DMS53 (cell line): ENCODE measurements at places on chromosomes 1 and 21.

DNA sequence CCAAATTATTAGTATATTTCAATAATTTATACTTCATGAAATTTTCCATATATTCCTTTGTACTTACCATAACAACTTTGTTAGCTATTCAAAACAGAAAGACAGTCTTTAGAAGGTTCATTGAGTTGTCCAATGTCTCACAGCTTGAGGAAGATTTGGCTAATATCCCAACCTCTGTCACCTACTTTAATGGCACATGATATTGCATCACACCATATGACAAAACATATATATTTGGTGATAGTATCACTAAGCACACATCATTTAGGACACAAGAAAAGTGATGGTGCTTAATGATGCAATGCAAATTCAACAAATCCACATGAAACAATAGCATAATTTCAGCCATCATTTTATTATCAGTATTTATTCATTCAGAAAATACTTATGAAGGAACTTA lies 122.0 kb upstream of the BRINP3 start:
- DNase-seq, result no peak

GRCh38 chr1:36083635-36084496 lies at the start of gene TEKT2:
Gene TEKT2 (plus strand): TSS chr1:36084094. CDS start chr1:36084922, 828 bp downstream.
- peak; percentile 74 for DNase-seq

- DNase-seq, result no peak
Observed at GRCh38 chr1:42551180-42551579, 88.1 kb downstream of the CCDC30 start.

DNA sequence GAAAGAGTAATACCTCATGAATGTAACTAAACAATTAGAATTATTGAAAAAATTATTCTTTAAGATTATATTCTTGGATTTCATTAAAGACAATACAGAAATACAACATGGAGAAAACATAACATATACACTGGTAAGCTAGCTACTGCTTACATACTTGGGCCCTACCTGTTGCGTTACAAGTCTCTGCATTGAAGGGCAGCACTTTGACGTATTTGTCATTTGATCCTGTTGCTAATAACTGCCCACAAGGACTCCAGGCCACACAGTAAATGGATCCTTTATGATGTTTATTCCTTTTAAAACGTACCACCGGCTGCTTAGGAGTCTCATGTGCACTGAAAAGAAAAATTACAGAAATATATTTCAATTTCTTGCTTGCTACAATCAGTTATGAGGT lies 19.8 kb upstream of the CLCC1 start:
- no peak for DNase-seq

GRCh38 chr1:37734629-37735591 lies 30.0 kb downstream of the EPHA10 start:
- no peak for DNase-seq

GRCh38 chr1:147039916-147040315 lies 101.8 kb downstream of the NBPF12 start:
- DNase-seq, result no peak

GRCh38 chr1:17108786-17109185 lies 10.5 kb downstream of the PADI2 start:
- no peak for DNase-seq

- DNase-seq, result no peak
Observed at GRCh38 chr1:17834561-17835100, 79.5 kb downstream of the ACTL8 start.

DNA sequence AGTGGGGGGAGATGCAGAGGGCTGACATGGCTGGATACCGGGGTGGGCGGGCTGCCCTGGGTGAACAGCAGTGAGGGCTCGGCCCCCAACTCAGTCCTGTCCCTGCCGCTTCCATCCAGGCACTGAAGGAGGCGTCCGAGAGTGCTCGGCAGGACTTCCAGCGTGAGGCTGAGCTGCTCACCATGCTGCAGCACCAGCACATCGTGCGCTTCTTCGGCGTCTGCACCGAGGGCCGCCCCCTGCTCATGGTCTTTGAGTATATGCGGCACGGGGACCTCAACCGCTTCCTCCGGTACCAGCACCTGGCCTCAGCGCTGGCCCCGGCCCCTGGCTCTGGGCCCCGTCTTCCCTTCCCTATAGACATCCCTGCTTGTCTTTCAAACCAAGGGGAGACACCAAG lies 15.6 kb downstream of the NTRK1 start:
- DNase-seq, result no peak

DNA sequence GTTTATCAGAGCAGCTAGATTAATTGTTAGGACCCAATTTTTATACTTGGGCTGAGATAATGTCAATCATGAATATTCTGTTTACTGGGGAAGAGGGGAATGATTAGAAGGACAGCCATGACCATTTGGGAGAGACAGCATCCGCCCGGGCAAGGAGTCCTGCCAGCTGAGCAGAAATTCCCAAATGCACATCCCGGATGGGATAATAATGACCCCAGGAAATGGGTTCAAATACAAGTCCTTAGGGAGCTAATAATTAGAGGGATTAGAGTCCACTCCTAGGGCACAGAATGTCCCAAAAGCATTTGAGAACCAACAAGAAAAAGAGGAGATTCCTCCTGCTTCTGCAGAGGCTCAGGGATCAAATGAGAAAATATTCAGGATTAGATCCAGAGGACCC lies 115.9 kb downstream of the LRRC53 start:
- DNase-seq, result no peak

DNA sequence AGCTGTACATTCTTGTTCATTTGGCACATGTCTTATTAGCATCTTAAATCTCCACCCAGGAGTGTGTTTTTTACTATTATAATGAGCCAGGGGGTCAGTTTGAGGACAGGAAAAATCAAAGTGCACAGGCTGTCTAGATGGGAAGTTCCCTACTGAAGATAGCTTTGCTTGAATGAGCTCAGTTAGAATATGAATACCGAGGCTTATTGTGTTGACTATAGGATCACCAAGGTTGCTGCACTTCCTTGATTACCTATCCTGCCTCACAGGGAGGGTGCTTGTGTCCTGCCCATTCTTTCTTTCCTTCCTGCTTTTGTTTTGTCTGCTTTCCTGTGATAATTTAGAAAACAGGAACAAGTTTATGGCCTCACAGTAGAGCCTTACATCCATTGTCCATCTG lies 16.3 kb downstream of the PHGDH start:
- DNase-seq, result no peak

DNA sequence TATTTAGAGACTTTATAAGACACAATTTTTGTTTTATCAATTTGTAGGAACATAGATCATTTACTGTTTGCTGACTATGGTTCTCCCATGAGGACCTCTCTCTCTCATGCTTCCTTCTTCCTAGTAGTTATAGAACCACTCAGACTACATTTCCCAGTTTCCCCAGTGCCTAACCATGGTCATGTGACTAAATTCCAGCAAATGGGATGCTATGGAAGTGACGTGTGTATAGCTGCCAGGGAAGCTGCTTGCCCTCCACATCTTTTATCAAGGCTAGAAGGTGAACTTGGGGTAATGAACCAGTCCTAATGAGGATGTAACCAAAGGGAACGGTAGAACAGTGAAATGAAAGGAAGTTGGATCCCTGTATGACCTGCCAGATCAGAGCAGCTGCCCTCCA lies 184.0 kb downstream of the MIS18A start:
- peak; percentile 32 for DNase-seq

DNA sequence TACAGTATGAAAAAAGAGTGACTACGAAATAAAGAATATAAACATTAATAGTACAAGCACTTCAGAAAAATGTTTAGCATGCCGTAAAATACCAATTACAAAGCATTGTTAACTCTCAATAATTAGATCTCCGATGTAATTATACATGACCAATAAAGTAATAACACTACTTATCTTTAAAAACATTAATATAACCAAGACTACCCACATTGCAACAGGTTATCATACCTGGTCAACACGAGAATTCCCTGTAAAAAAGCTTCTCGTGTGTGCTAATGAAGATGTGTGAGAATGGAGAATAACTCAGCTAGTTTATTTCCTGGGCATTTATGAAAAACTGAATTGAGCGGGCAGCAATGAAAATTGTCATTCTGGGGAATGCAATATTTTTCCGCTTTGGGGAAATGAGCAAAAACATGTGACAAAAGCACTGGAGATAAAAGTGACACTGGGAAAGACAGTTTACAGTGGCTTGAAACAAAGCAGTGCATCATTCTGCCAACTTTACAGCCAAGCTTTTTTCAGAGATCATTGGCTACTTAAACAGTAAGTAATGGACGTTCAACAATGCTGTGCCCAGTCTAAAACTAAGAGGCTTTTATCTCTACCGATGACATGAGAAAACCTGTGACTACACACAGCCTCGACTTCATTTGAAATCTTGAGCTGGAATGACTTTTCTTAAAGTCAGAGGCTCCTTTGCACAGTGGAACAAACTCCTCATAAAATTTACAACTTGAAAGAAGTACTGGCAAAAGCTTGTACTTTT lies 34.7 kb downstream of the ITPKB start:
- no peak for DNase-seq

- no peak for DNase-seq
Observed at GRCh38 chr1:47229886-47230691, 1.9 kb downstream of the TAL1 start.

DNA sequence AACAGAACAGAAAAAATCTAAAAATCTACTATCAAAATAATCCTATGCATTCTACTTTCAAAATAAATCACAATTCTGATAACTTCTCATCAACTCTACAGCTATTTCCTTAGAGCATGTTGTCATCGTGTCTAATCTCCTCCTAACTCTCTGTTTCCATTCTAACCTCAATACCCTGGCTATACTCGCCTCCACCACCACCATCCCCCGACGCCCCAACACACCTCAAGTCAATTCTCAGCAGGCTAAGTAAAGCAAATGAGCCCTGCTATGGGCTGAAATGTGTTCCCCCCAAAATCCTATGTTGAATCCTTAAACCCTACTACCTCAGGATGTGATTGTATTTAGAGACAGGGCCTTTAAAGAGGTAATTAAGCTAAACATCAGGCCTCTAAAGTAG lies 34.6 kb downstream of the NRDC start:
- DNase-seq, result no peak

DNA sequence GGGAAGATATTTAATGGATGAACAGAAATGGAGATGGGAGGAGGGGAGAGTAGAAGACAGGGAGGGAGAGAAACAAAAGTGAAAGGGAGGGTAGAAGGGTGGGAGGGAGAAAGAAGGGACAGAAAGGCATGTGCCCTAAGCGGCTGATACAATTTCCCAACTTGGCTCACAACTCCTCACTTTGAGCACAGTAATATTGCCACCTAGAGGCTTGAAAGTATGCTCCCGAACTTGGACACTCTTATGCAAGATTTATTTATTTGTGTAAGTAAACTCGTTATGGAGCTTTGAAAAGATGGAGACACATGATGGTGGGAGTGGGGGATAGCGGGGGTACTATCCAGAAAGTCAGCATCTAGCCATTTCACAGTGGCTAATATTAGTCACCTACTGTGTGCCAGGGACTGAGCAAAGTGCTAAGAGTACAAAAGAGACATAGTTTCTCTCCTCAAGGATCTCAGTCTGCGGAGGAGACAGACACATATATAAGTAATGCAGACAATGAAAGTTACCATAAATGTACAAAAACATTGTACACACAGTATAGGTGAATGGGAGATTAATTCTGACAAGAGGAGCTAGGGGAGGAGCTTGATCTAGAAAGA lies 189.7 kb downstream of the SEC16B start:
- DNase-seq, result peak; percentile 80

DNA sequence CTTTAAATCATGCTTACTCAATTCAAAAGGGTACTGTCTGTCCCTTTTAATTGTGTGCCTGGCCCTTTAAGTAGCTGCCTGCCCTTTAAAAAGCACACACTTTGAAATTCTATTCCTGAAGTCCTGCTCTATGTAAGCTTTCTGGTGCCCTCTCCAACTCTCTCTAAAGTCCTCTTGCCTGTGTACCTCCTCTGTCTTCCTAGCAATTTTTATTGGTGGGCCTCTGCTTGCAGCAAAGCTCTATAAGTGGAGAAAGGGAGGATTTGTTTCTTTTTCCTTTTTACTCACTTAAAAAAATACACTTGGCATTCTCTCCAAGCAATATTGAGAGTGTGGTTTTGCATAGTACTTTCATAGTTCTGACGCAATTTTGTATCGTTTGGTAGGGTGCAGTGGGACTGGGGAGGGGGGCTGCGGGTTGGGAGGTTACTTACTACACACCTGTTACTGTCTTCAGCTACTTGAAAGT lies 135.4 kb downstream of the LMO4 start:
- no peak for DNase-seq

GRCh38 chr1:156993426-156994147 lies 52.0 kb downstream of the ARHGEF11 start:
- DNase-seq, result no peak

- peak; percentile 86 for DNase-seq
Observed at GRCh38 chr1:31181515-31182343, 58.0 kb downstream of the NKAIN1 start.

- DNase-seq, result peak; percentile 73
Observed at GRCh38 chr1:55781944-55782482, 566.8 kb upstream of the USP24 start.

DNA sequence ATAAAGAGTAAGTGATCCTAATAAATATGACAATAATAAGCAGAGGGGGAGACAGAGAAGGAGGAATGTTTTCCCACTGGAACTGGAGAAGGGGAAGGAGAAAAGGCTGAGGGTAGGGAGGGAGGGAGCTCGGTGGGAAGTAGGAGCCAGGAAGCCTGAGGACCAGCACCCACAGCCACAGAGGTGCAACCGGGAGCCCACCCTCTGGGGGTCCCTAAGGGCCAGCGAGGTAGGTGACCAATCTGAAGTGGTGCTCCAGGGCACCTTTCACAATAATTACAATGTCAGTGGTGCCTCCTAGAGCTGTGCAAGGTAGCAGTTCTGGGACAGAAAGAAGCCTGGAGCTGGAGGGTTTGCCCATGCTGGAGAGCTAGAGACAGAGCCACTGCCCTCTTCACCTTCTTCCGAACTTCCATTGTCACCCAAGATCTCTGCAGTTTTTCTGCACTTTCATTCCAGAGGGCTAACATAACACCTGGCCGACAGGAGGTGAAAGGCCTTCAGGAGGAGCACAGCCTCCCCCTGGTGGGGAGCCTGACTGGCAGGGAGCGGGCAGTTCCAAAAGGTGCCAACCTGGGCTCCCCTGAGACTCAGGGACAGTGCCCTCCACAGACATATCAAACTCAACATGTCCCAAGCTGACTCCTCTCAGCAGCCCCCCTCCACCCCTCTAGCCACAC lies 4.1 kb upstream of the AHCYL1 start:
- DNase-seq, result peak; percentile 86

DNA sequence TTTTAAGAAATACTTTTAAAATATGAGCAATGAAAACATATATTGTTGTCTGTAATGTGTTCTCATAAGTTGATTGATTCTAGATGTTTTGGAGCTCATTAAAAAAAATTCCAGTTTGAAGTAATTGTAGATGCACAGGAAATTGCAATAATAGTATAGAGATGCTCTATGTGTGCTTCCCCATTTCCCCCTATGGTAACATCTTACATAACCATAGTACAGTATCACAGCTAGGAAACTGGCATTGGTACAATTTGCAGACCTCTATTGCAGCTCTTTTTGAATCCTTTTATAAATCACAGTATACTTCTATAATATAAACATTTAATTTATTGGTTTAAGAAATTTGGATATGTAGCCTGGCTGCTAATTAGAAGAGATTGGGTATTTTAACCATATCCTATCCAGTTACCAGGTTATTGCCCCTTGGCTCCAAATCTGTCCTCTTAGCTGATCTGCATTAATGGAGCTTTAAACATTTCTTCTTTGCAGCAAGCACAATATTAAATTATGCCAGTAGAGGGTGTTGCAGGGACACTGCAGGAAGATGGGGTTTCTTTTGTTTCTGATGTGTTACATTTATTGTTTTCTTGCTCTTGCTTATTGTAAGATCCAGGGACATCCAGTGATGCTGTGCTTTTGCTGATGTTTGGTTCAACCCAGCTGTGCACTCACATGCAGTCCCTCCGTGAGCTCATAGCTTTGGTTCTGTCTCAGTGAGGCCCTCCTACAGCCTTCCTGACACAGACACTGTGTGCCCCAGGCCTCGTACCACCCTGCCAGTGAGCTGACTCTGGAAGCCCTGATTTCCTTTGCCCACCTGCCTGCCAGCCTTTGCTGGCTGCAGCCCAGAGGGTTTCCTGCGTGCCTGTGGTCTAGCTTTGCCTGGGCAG lies 103.3 kb downstream of the RABGAP1L start:
- peak; percentile 76 for DNase-seq
